ENCODE measurements at places on chromosomes 1 and 21.

DNA sequence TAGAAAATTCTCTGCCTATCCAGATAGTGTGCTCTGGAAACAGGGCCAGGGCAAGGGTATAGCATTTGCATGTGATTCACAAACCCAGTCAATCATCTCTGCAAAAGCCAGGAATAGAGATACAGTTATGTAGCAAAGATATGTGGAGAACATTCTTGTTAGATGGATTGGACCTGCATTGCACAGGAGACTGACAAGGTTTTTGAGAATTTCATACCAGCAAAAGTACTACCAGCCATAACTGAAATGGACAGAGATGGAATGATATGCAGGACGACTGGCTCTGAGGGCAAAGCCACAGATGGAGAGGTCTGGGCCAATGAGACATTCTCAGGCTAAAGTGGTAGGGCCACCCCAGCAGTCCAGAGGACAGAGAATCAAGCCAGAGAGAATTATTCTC is 24.7 kb downstream of the SCMH1 start:
- DNase-seq = no peak

DNA sequence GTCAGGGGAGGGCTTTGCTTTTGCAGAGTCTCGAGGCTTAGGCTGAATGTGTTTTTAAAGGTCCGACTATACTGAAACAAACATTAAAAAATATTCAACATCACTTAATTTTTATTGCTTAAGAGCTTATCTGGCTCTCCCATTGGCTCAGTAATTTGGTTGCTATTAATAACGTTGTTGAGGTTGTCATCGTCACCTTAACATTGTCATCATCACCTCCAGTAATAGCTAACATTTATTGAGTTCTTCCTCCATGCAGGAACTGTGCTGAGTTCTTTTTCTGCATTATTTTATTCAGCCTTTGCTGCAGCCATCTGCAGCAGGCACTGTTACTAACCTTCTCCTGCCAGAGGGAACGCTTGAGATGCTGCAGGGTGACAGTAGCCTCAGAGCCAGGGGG is 40.1 kb downstream of the ADARB1 start:
- no peak for DNase-seq

DNA sequence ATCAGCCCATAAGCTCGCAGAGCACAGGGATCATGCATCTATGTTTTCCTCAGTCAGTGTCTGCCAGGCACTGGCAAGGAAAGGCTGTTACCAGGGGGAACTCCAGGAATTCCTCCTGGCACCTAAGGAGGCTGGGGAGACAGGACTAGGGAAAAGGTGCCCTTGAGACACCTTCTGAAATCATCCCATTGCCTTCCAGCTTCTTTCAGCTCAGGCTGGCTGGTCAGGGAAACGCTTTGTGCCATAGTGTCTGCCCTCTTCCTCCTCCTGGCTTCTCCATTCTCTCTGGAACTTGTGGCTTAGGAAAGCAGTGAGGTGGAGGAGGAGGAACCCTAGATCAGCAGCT is 13.8 kb downstream of the LMNA start:
- DNase-seq = no peak

- DNase-seq = no peak
Measured at GRCh38 chr1:11746092-11746491, 10.2 kb downstream of the AGTRAP start.

- no peak for DNase-seq
Measured at GRCh38 chr1:154911691-154912550, 24.6 kb downstream of the PMVK start.

DNA sequence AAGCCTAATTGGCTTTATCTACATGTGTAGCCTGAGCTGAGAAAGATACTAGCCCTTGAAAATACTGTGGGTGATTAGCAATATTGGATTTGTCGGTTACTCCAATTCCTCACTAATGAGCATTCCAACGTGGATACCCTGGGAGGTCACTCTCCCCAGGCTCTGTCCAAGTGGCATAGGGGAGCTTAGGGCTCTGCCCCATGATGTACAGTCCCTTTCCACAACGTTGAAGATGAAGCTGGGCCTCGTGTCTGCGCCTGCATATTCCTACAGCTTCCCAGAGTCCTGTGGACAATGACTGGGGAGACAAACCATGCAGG is 2.6 kb downstream of the RCC1 start:
- DNase-seq = no peak
